ENCODE measurements at places on chromosomes 5 and 9.
A peak's percentile ranks its signal among the peaks of the same experiment; 100 is the strongest.

DNA sequence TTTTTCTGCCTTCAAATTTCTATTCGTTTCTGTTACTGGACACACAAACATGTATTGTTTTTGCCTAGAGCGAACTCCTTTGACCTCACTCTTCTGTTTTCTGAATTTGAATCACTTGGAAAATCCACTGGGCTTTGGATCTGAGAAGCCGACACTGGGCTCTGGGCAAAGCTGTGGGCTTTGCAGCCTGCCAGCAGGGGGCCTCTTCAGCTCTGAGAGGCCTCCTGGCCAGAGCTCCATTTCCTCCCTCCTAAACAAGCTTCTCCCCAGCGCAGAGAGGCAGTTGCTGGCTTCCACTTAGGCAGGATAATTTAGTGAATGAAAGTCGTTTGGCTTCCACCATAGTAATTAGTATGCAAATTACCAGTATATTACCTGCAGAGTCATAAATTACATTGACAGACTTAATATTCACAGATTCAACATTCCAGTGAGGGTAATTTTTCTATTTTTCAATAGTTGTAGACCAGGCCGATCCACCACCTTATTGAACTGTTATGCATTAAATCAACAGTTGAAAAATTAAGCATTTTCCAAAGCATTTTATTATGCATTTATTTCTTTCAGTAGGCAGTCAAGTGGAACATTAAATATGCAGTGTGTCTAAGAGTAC is 104.0 kb upstream of the ZNF366 start:
- peak; percentile 23 for DNase-seq

DNA sequence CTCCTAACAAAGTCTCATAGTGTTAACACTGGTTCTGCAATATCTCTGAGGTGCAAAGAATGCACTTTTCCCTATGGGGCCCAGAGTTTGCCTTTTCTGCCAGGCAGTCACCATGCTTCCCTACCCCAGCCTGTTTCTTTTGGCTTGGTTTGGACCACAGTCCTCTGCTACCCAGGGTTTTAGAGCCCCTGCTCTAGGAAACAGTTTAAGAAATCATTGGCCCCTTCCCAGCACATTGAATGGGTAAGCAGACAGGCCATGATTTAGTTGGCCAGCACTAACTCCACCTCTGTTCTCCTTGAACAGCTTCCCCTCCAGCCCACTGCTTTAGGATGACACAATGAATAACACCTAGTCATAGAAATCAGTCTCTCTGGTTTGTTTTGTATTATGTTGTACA is 73.2 kb downstream of the UBAP1 start:
- DNase-seq: no peak

GRCh38 chr5:7941692-7942091 is 72.7 kb downstream of the MTRR start:
- no peak for DNase-seq

- no peak for DNase-seq
Observed at GRCh38 chr5:159415301-159415937, 85.1 kb upstream of the IL12B start.

GRCh38 chr9:77933019-77933418 is 98.6 kb downstream of the GNAQ start:
- DNase-seq: no peak

DNA sequence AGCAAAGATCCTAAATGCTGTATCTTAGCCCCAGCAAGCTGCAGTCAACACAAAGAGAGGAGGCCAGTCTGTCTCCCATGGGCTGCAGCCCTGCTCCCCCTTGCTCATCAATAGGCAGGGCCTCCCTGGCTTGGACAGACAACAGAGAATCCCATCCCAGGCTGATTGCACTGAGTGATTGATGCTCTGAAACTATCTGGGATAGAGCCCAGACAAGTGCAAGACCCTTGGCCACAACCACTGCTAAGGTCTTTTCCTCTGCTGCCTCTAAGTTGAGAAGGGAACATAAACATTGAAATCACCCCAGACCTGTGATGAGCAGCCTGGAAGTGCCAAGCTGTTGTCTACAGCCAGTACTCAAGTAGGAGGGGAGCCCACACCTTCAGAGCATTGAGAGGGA is 661.0 kb upstream of the CDH18 start:
- no peak for DNase-seq
